ENCODE measurements at places on chromosomes 13 and 19.

DNA sequence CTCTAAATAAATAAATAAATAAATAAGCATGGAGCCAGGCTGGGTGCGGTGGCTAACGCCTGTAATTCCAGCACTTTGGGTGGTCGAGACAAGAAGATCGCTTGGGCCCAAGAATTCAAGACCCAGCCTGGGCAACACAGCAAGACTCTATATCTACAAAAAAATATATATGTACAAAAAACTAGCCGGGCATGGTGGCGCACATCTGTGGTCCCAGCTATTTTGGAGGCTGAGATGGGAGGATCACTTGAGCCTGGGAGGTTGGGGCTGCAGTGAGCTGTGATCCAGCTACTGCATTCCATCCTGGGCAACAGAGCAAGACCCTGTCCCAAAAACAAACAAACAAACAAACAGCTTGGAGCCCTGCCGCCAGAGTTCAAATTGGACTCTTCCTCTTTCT is 2.7 kb downstream of the ACTMAP start:
- no peak for DNase-seq

DNA sequence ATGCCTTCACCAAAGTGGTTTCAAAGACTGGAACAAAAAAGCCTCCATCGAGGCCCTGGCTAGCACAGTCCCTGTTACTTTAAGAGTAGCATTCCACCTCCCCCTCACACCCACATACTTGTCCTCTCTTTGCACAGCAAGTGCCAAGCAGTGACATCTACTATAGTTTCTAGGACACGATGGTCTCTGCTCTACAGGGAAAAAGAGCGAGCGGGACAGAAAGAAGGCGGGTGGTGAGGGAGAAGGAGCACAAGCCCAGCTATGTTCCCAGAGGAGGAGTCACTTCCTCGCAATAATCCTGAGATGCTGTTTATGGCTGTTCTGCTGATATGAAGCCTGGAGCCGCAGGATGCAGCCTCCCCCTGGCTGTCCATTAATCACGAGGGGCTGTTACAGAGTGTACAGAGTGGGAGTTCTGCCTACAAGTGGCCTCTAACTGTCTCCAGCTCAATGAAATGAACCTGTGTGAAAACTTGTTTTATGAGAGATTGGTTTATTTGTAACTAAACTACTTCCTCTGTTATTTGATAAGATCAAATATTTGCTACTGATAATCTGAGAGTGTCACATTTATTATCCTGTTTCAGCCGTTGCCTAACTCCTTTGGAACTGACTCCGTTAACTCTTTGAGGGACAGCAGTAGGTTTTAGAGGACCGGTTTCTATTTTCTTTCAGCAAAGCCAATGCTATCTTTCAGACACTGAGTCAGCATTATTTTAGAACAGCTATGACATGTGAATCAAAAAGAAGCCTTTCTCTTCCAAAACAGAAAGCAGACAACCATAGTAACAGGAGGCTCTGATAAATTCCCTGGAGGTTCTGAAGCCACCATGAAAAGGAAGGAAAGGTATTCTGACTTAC is 208.0 kb downstream of the SPRY2 start:
- DNase-seq: no peak

DNA sequence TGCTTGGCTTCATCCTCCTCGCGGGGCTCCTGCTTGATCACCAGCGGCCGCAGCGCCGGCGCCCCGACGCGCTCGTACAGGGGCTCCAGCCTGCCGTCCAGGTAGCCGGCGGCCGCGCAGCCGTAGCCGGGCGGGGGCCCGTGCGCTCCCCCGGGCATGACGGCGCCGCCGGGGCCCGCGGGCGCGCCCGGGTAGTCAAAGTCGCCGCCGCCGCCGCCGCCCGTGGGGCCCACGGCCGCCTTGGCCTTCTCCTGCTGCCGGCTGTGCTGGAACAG is 497 bp downstream of the CEBPA start:
- no peak for DNase-seq

DNA sequence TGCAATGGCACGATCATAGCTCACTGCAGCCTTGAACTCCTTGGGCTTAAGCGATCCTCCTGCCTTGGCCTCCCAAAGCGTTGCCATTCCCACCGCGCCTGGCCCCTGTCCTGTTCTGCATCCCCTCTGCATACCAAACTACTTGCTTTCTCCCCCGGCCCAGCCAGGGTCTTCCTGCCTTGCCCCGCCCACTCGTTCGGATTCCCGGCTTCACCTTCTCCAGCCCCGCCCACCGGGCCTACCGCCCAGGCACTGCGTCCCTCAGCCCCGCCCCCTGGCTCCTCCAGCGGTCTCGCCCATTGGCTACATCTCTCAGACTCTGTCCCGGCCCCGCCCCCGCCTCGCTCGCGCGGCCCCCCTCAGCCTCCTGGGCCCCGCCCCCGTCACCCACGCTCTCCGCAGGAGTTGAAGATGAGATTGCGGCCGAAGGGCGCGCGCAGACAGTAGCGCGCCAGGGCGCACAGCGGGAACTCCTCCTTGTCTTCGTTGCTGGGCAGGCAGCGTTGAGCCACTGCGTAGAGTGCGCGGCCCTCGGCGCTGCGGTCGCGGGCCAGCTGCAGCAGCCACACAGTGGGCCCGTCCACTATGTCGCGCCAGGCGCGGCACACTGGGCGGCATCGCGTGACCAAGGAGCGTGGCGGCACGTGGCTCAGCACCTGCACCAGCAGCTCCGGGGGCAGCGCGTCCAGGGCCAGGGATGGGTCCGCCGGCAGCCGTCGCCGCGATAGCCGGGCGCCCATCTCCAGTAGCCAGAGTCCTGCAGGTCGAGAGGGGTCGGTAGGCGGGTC is 19.0 kb downstream of the MRPS12 start:
- peak; percentile 90 for DNase-seq

- no peak for DNase-seq
Measured at GRCh38 chr19:49512970-49513745, 697 bp downstream of the FCGRT start.

- no peak for DNase-seq
Measured at GRCh38 chr19:9885077-9885552, 50.0 kb downstream of the PIN1 start.

GRCh38 chr13:28744656-28745055 is 25.9 kb upstream of the SLC46A3 start:
- no peak for DNase-seq

DNA sequence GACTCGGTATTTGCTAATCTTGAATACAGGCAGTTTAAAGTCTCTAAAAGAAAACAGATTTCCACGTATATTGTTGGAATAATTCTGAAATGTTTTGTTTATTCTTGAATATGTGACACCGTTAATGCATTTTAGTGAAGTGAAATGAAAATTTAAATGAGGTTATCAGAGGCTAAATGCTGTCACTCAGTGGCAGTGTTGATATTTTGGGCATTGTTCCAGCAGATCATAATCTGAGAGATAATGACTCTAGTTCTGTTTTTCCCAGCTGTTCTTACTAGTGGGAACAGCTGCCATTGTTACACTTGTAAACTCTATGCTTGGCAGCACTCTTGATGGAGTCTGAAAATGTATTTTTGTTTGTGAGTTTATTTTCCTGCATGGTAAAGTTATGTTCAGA is 365.6 kb upstream of the SLC10A2 start:
- DNase-seq: no peak

- DNase-seq: no peak
Measured at GRCh38 chr19:34180709-34181108, 8.4 kb downstream of the LSM14A start.

DNA sequence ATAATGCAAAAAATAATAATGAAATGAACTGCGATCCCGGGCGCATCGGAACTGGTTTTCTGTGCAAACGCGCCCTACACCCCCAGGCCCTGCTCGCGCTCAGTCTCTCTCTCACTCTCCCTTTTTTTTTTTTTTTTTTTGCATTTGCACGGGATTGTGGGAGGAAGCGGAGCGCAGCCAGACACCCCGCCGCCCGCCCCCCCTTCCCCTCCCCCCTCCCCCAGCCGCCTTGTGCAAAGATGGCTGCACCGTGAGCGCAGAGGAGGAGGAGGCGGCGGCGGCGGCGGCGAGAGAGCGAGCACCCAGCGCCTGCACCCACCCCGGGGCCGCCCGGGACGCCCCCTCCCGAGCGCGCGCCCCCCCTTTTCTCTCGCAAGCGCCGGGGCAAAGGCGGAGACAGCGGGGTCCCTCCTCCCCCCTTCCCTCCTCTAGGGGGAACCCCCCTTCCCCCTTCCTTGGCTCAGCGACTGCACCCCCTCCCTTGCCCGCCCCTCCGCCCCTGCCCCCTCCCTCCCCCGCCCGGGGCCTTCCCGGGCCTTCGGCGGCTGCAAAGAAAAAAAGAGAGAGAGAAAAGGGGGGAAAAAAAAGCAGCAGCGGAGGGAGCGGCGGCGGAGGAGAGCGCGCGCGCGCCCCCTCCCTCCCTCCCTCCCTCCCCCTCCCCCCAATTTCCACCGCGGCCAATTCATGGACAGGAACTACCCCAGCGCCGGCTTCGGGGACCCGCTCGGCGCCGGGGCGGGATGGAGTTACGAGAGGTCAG is at the start of gene PRR12:
Gene PRR12, plus strand, starts transcription at position 212 of the 760 bp plus-strand sequence. Its CDS starts 473 bp downstream, at position 685.
- peak; percentile 61 for DNase-seq

GRCh38 chr13:27810461-27810860 is 18.2 kb downstream of the GSX1 start:
- DNase-seq: no peak

- DNase-seq: no peak
Measured at GRCh38 chr19:20660473-20661140, 764 bp downstream of the ZNF626 start.

All from stimulated activated CD8-positive, alpha-beta memory T cell treated with anti-CD3 and anti-CD28 coated beads, Interleukin-2, amount 100 ng/mL, for 48 hours (primary cell).